ENCODE measurements at places on chromosomes 7 and 10.

- peak; percentile 8 for DNase-seq
Observed at GRCh38 chr10:73537288-73537687, 41.5 kb upstream of the PPP3CB start.

DNA sequence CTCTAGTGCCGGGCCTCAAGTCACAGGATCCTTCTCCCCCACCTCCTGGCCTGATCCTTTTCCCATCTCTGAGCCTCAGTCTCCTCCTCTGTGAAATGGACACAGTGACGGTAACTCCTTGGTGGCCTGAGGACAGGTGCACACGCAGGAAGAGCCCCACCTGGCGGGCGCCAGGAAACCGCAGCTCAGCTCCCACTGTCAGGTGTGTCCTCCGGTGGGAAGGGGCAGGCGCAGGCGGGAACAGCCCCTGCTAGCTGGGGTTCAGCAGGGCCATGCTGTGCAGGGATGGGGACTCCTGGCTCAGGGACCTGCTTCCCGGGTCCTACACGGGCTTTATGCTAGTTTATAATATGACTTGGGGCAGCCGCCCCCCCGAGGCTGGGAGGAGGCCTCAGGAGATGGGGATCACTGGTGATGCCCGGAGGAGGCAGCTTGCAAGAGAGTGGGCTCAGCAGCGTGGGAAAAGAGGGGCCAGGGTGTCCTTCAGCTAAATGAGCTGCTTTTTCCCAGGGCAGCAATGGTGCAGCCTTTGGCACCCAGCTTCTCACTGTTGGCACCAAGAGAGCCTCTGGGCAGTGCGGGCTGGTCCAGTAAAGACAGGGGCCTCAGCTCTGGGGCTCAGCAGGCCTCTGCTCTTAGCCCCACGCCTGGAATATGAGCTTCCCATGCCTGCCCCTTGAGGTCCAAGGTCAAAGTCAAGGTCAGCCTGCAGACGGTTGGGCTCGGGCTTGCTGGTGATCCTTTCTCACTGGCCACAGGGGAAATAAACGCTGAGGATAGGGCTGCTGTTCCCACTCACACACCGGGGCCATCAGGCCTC is 68.0 kb upstream of the FAM20C start:
- DNase-seq = no peak

GRCh38 chr10:131909014-131909808 is 8.4 kb downstream of the PPP2R2D start:
- no peak for DNase-seq

GRCh38 chr10:76509446-76509845 is 1078.0 kb downstream of the LRMDA start:
- DNase-seq = peak; percentile 69

DNA sequence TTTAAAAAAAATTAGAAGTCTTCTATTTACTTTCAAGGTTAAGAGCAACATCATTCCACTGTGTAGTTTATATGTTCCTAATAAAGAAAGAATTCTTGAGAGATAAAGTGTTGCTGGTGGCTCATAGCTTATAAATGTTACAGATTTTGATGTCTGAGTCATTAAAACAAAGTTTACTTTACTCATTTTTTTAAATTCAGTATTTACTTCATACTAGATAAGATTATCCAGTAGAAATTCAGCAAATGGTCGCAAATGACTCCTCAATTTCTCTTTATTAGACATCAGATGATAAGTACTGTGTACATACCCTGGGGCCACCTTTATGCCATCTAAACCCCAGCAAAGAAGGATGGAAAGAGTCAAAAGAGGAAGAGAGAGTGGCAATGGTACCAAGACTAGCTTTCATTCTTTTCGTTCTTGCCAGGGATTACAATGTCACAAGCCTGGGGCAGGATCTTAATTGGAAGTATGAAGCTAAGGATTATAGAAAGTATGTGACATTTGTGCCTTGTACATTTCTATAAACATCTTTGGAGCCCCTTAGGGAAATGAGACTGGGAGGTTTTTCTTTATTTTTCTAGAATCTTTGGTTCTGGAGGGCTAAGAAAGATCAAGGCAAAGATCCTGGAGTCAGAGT is 206.1 kb downstream of the CHRM2 start:
- DNase-seq = peak; percentile 78
